Kidney glomerular epithelial cell (primary cell): ENCODE measurements at places on chromosomes 6 and 20.

DNA sequence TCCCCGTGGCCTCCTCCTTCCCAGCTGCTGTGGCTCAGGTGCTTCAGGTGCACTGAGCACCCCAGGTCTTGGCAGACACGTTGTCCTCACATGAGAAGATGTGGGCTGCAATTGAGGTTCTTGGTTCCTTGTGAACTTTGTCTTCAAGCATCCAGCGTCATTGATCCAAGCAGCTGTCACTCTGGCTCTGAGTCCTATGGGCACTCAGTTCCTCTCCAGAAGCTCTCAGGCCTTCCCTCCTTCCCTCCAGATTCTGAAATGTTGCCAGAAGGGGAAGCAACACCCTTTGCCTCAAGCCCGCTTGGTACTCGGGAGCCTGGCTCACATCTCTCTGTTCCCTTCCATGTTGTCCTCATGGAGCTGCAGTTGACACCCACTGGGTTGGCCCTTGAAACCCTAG lies 8.4 kb upstream of the MRGBP start:
- no peak for DNase-seq

- no peak for DNase-seq
Observed at GRCh38 chr6:45759472-45759810, 256.2 kb downstream of the CLIC5 start.

DNA sequence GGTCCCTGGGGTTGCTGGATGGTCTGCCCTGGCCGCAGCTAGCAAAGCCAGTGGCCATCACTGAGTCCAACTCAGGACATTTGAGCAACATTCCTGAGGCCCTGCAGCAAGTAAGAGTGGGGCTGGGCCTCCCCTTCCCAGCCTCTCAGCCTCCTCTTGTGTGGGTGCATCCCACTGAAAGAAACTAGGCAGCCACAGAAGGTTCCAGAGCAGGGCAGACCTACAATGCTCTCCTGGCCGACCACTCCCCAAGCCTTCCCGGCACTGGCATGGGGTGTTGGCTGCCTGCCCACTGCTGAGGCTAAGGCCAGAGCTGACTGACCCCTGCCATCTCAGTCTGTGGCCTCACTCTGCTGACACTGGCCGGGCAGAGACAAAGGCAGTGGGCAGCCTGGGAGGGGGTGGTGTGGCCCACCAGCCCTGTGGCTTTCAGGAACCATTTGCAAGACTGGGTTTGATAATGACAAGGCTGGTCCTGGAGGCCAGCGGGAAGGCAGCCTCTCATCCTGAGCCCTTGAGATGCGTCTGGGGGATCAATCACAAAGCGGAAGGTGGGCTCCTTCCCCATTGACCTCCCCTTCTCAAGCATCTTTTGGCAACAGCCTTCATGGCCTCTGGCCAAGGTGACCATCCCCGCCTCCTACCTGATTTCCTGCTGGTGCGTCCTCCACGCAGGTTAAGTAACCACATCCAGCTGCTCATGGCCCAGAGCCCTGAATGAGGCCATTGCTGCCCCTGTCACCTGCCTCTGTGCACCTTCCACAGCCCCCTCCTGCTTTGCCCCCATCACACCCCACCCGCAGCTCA lies 9.6 kb downstream of the DLGAP4 start:
- no peak for DNase-seq

DNA sequence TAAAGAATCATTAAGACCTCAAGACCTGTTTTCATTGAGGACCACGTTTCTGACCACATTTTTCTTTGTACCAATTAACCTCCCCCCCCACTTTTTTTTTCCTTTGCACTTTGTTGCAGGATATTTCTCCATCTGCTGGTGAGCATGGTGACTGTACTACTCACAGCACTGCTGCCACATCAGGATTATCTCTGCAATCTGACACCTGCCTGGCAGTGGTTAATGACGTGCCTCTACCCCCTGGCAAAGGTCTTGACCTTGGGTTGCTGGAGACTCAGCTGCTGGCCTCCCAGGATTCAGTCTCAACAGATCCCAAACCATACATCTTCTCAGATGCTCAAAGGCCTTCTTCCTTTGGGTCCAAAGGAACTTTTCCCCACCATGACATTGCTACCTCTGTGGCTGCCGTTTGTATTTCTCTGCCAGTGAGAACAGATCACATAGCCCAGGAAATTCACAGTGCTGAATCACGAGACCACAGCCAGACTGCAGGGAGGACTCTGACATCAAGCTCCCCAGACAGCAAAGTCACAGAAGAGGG lies 46.6 kb upstream of the EDN3 start:
- DNase-seq, result no peak

- no peak for DNase-seq
Observed at GRCh38 chr6:45538641-45539547, 161.2 kb upstream of the SUPT3H start.

DNA sequence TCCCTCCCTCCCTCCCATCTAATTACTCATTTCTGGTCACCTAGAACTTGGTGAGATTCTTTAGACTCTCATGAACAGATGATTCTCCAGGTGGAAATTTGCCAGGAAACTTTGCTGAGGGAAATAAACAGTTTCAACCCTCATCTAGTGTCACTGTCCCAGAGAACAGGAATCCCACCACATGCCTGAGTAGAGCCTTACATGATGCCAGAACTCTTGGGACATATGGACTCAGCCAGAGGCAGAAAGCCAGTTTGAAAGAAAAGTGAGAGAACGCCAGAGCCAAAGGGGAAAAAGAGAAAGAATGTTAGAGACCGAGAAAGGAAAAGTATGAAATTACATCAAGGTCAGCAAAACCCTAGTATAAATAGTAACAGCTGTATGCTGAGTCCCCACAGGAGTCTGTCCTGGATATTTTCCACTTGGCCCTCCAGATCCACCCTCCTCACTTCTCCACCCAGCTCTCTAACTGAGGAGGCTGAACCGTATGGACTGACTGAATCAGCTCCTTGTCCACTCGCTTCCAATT lies 127.5 kb upstream of the COL21A1 start:
- DNase-seq, result peak; percentile 25

DNA sequence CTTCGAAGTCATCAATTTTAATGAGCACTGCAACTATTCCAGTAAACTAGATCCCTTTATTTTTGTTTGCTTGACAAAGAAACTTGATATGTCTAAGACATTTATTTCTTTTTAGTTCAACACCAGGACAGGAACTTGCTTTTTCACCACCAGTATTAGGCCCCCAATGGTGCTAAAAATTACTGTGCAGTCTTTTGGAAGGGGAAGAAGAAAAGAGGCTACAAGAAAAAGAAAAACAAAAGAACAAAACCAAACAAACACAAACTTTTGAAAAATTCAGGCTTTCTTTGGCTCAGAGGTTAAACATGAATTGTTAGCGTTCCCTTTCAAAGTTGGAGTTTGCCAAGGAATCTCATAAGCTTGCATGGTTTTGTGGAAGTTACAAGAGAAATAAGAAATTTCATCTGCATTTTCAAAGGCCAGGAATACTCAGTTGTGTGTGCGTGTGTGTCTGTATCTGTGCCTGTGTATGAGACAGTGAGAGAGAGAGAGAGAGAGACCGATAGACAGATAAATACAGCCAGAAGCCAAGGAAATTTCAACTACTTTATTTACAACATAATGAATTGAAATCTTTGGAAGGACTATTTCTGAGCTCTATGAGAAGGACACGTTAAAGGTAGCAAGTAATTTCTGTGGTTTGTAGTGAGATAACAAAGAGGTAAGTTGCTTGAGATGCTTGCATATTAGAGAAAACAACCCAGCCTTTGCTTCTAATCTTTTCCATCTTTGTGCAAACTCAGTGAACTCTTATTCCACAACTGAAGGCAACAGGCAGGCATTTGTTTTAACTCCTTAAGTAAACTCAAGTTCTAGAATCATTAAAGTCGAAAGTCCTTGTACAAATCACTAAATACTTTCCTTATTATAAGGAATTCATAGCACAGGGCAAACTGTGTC lies 171.0 kb upstream of the CITED2 start:
- DNase-seq, result no peak

DNA sequence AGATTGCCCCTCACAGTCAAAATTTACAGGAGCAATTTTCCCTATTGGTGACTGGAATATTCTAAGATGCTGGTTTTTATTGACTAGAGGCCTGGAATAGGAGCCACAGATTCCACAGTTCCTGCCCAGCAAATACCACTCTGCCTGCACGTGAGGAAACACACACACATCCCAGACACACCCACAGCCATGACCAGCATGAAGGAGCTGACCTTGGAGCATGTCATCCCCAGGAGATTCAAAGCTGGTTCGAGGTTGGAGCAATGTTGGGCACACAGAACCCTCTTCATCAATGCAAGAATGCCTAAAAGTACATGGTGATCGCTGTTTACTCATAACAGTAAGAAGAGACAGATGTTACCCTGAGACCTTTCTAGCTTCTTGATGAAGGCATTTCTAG lies 244.6 kb upstream of the FOXQ1 start:
- DNase-seq, result no peak

GRCh38 chr6:158963020-158963808 lies 36.8 kb downstream of the RSPH3 start:
- no peak for DNase-seq

DNA sequence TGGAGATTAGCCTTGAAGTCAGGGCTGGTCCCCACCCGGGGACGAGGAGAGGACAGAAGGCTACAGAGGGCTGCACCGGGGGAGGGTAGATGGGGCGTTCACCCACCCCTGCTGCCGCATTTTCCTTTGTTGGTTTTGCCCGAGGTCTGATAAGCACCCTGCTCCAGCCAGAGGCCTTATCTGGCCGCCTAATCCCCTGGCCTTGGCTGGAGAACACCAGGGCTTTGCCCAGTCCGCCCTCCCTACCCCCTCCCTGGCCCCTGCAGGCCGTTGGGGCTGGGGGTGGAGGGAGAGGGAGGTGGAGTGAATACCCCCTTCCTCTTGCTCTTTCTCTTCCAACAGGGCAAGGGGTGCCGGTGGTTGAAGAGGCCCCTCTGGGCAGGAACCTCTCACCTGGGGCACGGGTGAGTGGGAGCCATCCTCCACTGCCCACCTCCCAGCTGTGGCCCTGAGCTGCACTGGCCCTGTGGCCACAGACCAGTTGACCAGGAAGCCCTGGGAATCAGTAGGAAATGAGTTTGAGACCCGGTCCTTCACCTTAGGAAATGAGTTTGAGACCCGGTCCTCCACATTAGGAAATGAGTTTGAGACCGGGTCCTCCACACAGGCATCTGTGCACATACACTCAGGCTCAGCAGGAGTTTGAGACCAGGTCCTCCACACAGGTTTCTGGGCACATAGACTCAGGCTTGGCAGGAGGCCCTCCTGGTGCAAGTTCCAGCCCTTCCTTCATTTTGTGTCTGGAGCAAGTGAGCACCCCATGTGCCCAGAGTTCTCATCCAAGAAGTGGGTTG lies 12.0 kb upstream of the GATA5 start:
- DNase-seq, result no peak

DNA sequence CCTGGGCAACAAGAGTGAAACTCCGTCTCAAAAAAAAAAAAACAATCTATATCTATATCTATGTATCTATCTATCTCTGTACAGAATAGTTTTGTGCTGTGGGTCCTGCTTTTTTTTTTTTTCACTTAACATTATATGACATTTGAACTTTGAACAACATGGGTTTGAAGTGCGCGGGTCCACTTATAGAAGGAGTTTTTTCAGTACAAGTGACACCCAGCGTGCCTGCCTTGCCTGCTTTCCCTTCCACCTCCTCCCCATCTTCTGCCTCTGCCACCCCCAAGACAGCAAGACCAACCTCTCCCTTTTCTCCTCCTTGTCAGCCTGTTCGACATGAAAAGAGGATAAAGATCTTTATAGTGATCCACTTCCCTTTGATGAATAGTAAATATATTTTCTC lies 102.2 kb upstream of the KCNG1 start:
- DNase-seq, result no peak

DNA sequence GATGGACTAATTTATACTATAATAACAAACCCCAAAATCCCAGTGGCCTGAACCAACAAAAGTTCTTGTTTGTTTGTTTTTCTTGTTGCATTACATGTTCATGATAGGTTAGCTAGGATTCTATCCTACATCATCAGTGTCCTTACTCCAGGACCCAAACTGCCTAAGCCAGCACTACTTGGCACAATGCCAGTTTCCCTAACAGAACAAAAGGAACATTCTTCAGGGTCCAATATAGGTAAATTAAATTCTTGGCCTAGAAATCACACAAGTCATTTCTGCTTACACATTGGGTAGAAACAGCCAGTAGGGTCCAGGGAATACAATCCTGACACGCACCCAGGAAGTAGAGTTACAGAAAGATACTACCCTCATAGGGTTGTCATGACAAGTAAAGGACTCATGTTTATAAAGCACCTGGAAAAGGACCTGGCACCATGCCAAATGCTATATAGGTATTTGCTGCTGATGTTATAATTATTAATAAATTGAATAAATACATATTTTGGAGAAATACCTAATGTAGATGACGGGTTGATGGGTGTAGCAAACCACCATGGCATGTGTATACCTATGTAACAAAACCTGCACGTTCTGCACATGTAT lies 38.8 kb downstream of the RCAN2 start:
- DNase-seq, result no peak

DNA sequence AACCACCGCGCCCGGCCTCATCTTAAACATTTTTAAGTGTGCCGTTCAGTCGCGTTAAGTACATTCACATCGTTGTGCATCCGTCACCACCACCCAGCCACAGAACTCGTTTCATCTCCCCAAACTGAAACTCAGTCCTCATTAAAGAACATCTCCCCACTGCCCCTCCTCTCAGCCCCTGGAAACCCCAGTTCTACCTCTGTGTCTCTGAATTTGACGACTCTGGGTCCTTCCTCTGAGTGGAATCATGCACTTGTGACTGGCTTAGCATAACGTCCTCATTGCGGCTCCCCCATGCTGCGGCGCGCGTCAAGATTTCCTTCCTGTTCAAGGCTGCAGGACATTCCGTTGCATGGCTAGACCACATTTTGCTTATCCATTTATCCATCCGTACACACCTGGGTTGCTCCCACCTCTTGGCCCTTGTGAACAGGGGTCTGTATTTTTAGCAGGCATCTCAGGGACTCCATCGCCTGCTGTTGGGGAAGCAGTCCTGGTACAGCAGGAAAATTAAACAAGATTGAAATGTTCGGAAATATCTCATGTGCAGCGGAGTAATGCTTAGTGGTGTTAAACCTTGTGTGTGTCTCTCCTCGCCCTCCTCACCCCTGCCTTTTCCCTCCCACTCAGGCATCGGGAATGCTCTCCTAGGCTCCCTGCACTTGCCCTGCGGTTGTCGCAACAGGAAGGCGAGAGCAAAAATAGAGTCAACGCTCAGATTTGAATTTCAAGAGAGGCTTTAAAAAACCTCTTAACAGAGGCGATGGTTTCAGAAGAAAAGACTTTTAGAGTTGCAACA lies 127.9 kb downstream of the PXDC1 start:
- no peak for DNase-seq

GRCh38 chr20:25283221-25283951 lies 35.5 kb downstream of the PYGB start:
- DNase-seq, result no peak

DNA sequence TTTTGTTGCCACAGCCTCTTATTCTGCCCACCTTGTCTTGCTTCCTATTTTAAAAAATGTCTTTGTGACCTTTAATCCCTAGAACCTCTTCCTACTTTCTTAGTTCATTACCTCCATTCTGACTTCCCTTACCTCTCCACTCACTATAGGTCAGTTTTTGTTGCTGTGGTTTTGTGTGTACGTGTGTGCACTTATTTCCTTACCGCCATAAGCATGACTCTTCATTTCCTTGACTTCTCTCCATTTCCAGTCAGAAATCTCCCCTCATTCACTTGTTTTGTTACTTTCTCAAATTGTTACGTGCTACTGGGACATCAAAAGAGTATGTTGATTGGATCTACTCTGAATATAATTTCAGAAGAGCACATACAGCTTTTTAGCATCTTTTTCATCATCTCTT lies 26.6 kb downstream of the SF3B5 start:
- DNase-seq, result no peak

GRCh38 chr6:113739041-113739655 lies 118.0 kb upstream of the MARCKS start:
- no peak for DNase-seq

- no peak for DNase-seq
Observed at GRCh38 chr6:13378669-13379590, 50.6 kb upstream of the TBC1D7 start.
